ENCODE measurements at places on chromosomes 11 and 22.

- DNase-seq, result no peak
Observed at GRCh38 chr11:111435046-111435698, 56.1 kb upstream of the POU2AF1 start.

- DNase-seq, result no peak
Observed at GRCh38 chr22:43310311-43310710, 32.9 kb downstream of the SCUBE1 start.

GRCh38 chr11:34339149-34340064 lies 18.4 kb downstream of the ABTB2 start:
- no peak for DNase-seq

GRCh38 chr11:26134481-26135355 lies 197.2 kb upstream of the ANO3 start:
- no peak for DNase-seq

DNA sequence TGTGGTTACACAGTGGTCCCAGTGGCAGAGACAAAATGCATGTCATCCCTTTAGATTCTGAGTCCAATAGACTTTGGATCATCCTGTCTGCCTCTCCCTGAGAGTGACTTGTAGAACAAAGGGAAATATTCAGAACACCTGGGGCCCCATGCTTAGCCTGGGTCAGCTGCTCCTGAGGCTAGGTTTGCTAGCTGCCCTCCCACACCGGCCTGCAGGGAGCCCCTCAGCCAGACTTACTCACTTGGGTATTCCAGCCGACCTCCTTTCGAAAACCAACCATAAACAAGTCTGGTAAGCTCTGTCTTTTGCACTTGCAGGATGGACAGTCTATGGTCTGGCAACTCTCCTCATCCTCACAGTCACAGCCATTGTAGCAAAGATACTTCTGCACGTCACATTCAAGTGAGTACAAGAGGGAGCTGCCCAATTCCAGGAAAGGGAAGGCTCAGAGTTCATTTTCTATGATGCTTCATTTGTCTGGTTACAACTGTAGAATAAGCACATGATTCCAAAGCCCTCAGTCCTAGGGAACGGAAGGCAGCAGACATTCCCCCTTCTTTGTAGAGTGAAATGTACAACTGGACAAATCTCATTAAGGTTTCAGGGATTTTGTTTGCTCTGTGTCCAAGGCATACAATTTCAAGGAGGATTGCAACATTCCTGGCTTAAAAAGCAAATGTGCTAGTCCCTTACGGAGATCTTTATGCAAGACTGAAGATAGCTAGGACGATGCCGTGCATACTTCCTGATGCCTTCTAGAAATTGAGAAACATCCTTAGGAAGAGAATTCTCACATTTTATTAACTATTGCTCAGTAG lies 65.5 kb upstream of the EMID1 start:
- DNase-seq, result no peak

DNA sequence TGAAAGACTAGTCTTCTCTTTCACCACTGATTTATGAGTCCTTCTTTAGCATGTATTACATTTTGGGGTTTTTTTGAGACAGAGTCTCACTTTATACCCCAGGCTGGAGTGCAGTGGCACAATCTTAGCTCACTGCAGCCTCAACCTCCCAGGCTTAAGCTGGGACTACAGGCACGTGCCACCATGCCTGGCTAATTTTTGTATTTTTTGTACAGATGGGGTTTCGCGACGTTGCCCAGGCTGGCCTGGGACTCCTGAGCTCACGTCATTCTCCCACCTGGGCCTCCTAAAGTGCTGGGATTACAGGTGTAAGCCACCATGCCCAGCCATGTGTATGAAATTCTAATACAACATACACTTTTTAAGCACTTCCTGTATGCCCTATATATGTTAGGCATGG lies 26.3 kb upstream of the CXCR5 start:
- no peak for DNase-seq

DNA sequence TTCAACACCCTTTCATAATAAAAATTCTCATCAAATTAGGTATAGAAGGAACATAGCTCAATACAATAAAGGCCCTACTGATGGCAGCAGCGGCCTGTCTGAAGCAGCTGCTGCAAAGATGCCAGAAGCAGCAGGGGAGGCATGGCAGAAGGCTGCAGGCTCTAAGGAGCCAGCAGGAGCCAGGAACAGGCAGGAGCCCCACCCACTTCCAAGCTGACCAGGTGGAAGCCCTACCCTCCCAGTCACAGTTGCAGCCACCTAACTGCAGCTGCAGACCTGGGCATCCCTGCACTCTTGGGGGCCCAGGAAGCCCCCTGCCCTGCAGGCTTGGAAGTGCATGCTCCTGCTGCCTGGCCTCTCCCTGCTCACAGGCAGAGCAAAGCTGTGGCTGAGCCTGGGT lies 18.2 kb upstream of the OR6A2 start:
- no peak for DNase-seq

DNA sequence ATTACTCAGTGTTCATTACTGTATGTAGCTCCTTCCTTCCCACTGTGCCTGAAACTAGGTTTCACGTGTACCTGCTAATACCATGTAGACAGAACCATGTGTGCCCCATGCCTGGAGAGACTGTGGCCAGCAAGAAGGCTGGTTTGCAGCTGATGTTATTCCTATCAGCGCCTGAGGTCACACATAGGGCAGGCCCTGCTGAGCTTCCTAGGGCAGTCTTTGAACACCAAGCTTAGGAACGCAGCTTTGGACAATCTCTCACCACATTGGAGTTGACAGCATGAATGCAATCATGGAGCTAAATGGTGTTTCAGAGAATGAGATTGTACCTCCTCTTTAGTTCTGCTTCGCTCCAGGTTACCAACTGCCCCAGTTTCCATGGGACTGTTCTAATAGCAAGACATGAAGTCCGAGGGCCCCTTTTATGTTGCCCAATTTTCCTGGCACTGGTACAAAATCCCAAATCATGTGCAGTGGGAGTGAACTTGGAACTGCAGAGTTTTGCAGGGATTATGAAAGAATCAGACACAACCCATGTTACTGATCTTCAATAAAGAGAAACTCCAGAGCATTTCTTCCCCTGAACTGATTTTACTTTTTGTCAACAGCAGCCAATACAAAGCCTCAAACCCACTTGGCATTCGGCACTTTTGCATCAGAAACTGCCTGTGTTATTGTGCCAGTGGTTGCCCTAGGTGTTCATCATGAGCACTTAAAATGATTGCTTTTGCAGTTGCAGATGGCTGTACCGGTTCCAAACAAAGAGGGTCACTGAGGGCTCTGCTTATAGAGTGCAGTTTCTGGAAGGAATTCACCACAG lies 154.2 kb upstream of the TTC12 start:
- DNase-seq, result no peak

DNA sequence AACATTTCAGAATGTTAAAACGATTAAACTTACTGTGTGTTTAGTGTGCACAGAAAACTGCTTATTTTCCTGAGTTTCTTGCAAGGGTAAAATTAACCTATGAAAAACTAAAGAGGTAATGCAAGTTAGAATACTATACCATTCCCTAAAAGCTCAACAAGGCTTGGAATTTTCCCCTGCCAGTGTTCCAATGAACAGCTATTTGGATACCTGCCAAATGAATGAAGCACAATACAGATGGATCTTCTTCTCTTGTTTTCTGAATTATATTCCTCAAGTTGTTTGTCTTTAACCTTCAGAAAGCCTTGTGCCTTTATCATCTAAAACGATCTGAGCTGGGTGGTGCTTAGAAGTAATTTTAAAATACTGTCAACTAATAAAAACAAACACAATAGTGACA lies 204.5 kb downstream of the LRRC4C start:
- DNase-seq, result no peak

- DNase-seq, result no peak
Observed at GRCh38 chr22:30568137-30568805, 6.2 kb downstream of the GAL3ST1 start.

- no peak for DNase-seq
Observed at GRCh38 chr11:78427615-78428265, 10.1 kb upstream of the GAB2 start.

- DNase-seq, result no peak
Observed at GRCh38 chr22:26847046-26847445, 189.7 kb downstream of the MIAT start.

DNA sequence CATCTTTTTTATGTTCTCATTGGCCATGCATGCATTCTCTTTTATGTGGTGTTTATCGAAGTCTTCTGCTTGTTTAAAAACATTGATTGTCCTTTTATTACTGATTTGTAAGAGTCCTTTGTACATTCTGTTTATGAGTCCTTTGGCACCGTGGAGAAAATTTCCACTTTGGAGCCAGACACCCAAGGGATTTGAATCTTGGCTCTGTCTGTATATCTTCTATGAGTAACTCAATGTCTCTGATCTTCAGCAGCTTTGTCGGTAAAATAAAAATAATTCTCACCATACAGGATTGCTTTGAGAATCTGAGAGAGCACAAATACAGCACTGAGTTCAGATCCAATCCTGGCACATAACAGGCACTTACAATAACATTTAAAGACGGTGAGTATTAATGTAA lies 12.8 kb upstream of the SORL1 start:
- DNase-seq, result no peak

DNA sequence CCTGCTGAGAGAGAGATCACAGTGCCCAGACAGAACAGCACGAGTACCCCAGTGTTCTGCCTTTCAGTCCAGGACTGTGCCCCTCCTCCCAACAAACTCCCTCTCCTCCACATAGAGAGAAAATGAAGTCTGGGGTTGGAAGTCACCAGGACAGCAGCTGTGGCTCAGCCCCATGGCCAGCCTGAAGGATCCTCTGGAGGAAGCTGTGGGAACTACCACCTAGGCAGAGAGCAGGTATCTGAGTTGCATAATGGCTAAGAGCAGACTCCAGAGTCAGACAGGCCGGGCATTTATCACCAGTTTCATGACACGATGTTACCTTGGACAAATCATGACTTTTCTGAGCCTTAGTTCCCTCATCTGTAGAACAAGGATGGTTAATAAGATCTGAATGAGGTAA lies 61.2 kb upstream of the RRAS2 start:
- no peak for DNase-seq

DNA sequence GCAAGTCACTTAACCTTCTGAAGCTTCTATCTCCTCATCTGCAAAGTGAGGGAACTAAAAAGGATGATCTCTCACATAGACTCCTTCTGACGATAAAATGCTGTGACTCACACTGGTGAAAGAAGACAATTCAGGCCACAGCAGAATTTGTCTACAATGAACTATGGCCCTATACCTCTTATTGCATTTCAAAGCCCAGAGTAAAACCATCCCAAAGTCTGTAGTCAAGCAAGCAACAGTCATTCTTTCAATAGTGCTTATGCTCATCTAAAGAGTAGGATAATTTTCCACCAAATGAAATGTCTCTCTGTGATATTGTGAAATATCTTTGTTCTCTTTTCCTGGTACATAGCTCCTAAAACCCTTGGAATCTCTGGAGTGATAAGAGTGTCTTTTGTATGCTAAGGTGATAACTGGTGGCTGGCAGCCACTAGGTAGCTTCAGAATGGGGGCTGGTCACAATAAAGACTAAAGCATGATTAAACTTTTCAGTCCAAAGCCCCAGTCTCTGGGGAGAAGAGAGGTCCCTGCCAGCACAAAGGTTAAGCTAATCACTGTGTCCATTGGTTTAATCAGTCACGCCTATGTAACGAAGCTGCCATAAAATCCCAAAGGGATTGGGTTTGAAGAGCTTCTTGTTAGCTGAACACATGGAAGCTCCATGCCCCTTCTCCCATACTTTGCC lies 30.8 kb downstream of the SYTL2 start:
- DNase-seq, result no peak

Measured in SW 1271 (cell line).